ENCODE measurements at places on chromosomes 1 and 21. TPM values are rescaled to one million over a fixed set of nuclear protein-coding genes. Genes with fewer than 3 reads are reported as not detected.

GRCh38 chr1:93666613-93667384, 14.8 kb downstream of the BCAR3 start:
- DNase-seq = no peak

DNA sequence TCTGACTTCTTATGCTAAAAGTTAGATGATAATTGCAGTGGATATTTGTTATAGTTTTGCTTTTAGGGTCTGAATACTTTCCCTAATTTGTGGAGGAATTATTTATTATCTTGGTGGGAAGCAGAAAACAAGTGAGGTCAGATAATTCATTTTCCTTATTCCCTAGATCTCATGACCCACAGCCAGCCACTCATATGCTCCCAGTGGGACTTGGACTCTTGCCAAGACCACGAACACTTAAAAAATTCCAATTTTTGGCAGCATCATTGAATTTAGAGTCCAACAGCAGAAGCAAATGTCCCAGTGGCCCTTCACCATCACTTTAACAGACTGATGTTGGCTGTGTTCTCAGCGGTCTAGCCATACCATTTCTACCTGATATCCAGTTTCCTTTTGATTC, 204.2 kb downstream of the HMCN1 start:
- no peak for DNase-seq

The TUFT1 gene
- 1.9 TPM for total RNA-seq

DNA sequence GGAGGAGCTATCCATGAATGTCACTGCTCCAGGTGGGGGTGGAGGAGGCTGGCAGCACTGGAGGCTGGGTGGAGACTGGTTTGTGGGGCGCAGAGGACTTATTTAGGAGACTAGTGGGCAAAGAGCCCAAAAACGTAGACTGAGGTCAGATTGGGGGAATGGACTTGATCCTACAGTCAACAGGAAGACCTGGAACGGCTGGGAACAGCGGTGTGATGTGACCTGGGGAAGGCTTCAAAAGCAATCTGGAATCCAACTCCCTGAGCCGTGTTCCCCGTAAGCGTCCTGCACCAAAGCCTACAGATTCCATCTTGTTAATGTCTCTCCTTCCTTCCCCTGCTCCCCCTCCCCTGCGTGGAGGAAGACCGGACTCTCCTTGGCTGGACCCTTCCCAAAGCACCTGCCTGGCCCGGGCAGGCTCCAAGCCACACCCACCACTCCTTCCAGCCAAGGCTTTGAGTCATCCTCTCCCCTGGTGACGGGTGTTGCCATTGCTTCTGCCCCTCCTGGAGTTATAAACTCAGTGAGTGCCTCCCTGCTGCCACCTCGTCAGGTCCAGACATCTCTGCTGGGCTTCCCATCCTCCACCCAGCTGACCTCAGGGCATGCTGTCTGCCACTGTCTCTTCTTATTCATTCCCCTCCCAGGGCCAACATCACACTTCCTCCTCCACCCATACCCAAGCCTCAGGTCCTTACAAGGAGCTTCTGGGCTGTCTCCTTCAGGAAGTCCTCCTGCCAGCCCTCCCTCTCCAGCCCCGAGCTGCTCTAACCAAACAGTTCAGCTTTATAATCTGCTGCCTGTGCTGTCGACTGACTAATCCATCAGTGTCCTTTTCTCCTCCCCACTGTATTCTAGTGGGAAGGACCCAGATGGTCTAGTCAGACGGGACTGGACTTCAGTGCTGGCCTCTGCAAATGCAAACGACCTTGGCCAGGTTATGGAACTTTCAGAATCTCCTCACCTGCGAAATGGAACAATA, 1.6 kb upstream of the CLSTN1 start:
- peak; percentile 74 for DNase-seq

- DNase-seq = peak; percentile 33
Observed at GRCh38 chr1:26290882-26291261, 11.0 kb downstream of the SH3BGRL3 start.

DNA sequence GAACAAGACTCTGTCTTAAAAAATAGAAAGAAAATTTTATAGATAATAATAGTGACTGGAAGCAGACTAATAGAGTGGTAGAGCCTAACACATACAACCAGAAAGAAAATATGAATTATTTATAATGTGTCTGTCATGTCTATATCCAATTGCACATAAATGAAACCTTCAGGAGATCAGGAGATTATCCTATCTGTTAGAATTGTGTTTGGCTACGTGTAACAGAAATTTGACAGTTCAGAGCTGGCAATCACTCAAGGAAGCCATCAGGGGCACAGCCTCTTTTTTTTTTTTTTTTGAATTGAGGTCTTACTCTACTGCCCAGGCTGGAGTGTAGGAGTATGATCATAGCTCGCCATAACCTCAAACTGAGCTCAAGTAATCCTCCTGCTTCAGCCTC, 157.2 kb downstream of the TGFB2 start:
- DNase-seq = no peak

GRCh38 chr21:15904389-15904788, 174.6 kb downstream of the USP25 start:
- no peak for DNase-seq

DNA sequence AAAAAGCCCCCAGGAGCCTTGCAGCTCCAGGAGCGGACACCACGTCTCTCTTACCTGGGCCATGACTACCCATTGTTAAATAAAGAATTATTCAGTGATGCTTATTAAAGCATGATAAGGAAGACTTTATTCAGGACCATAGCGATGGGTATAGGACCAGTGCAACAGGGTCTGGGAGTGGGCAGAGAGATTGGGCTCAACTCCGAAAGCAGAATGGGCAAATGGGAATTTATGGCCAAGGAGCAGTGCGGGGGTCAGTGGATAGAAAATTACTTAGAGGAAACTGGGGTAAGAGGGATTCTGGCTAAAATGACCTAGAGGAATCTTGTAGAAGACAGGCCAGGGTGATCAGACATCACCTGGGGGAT, 580 bp upstream of the ATP5PO start:
- DNase-seq = no peak

- no peak for DNase-seq
Observed at GRCh38 chr1:221309723-221310122, 430.5 kb downstream of the HLX start.

GRCh38 chr1:153220606-153221303, 3.4 kb downstream of the PRR9 start:
- DNase-seq = no peak

DNA sequence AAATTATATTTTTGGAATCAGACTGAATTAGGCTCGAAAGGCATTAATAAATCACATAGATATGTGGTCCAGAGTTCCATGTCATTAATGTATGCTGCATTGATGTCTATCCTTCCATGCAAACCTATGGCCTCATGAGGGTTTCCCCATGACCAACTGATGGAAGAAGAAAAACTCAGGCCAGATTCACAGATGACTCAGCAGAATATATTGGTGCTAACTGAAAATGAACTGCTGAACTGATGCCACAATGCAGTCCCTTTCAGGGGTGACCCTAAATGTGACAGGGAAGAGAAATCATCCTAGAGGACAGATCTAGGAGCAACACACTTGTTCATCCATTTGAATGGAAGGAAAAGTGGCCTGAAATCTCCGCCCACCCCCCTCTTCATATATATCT, 110.5 kb upstream of the KCND3 start:
- no peak for DNase-seq

- DNase-seq = no peak
Observed at GRCh38 chr21:45364468-45365185, 40.3 kb upstream of the COL18A1 start.
